ENCODE measurements at places on chromosomes 7 and 10.
A peak's percentile ranks its signal among the peaks of the same experiment; 100 is the strongest.

GRCh38 chr10:72260239-72260975 is 13.3 kb upstream of the DDIT4 start:
- H3K27ac ChIP-seq, result peak overlapping the region; percentile 93
- peak overlapping the region; percentile 46 for H3K4me3 ChIP-seq
- peaks cover 4% of the 10 kb centered on the region for H3K4me1 ChIP-seq
- peak; percentile 87 for DNase-seq
- no peaks in the 10 kb centered on the region for H3K36me3 ChIP-seq

DNA sequence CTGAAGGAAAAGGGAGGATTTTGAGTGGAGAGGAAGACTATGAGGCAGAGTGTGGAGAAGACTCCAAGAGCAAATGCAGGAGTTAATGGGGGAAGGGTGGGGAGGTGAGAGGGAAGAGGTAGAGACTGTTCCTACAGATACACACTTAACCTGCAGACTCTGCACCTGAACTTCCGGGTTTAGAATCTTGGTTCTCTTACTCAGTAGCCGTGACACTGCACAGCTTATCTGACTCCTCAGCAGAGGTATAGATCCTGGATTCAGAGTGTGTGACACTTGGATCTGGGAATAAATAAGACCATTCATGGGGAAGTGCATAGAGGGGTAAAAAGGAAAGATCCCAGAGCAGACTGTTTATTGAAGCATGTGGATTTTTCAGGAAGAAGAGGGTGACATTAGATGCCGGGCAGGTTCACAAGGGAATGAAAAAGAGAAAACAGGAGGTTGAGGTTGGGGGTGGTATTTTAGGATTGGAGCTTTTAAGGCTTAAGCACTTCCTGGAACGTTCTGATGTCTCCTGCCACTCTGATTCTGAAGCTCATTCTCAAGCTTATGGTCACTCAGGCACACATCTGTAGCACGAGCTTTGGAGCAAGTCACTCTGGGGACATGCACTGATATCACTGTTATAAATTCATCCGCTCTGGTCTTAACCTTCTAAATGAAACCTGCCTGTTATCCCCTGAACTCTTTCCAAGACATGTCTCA is 5.7 kb upstream of the ZC3HAV1L start:
- H3K27ac ChIP-seq, result no peak overlapping the region
- H3K4me3 ChIP-seq, result no peak overlapping the region
- H3K36me3 ChIP-seq, result no peaks in the 10 kb centered on the region
- peaks cover 1% of the 10 kb centered on the region for H3K4me1 ChIP-seq

DNA sequence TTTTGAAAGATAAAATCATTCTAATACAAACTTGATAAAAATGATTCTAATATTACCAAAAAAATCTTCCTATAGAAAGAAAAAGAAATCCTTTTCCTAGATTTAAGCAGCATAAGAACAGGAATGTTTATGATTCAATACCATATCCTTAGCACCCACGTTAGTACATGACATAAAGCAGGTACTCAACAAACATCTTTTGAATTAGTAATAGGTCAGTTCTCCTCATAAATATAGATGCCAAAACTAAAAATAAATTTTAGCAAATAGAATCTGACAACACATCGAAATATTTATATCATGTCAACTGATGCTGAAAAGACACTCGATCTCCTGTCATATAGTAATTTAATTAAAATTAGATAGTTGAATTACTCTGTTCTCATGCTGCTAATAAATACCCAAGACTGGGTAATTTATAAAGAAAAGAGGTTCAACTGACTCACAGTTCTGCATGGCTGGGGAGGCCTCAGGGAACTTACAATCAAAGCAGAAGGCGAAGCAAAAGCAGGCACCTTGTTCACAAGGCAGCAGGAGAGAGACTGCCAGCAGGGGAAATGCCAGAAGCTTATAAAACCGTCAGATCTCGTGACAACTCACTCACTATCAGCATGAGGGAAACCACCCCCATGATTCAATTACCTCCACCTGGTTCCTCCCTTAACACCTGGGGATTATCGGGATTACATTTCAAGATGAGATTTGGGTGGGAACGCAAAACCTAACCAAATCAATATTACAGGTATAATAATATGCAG is 191.8 kb downstream of the HTR7 start:
- no peak overlapping the region for H3K27ac ChIP-seq
- no peaks in the 10 kb centered on the region for H3K4me1 ChIP-seq
- no peaks in the 10 kb centered on the region for H3K27me3 ChIP-seq
- no peaks in the 10 kb centered on the region for H3K36me3 ChIP-seq
- H3K4me3 ChIP-seq, result no peak overlapping the region

DNA sequence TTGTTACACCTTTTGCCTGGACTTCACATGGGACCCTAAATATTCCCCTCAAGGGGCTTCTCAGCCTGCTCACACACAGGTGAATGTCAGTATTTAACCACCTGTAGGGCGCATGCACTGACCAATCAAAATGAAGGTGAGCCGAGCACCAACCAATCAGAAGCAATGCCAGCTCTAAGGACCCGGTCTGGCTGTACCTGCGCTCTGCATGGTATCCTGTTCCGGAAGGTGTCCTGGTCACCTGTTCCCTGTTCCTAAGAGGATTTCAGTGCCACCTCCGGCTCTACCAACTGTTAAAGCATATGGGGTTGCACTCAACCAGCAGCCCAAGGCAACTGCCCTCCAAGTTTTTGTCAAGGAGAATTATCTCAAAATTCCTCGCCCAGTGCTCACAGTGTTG is 18.4 kb upstream of the CALN1 start:
- no peak for DNase-seq
- H3K4me3 ChIP-seq, result no peak overlapping the region
- no peaks in the 10 kb centered on the region for H3K36me3 ChIP-seq
- H3K27ac ChIP-seq, result no peak overlapping the region
- no peaks in the 10 kb centered on the region for H3K4me1 ChIP-seq

All from tibial nerve (tissue), 4 donors.